ENCODE measurements at places on chromosomes 5 and 9. TPM values are rescaled to one million over a fixed set of nuclear protein-coding genes. Genes with fewer than 3 reads are reported as not detected.

GRCh38 chr9:74498621-74499095, 1.5 kb downstream of the RORB start:
- peak; percentile 74 for DNase-seq

The C5orf47 gene
- not detected for total RNA-seq

- no peak for DNase-seq
These were observed 214.7 kb downstream of the FBXL17 start for GRCh38 chr5:108167174-108167573.

- DNase-seq, result no peak
These were observed 35.5 kb downstream of the DDX46 start for GRCh38 chr5:134794082-134794481.

The LAMC3 gene
- 0.29 TPM for total RNA-seq

GRCh38 chr5:168096525-168096924, 194.9 kb upstream of the WWC1 start:
- DNase-seq, result no peak

The ZNF454 gene
- total RNA-seq, result 3.4 TPM

GRCh38 chr5:96297290-96297689, 135.8 kb downstream of the PCSK1 start:
- DNase-seq, result no peak

The N4BP3 gene
- total RNA-seq, result 1.7 TPM

DNA sequence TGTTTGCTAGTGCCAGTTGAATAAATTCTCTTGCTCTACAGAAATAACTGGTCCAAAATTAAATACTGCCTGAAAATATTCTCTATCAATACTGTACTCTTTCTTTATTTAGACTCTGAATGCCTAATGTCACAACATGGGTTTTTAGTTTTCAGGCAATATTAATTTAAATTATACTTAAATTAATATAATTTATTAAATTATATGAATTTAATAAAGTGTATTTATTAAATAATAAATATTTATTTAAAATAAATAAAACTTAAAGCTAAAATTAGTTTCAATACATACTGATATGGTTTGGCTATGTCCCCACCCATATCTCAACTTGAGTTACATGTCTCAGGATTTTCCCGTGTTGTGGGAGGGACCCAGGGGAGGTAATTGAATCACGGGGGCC, 146.0 kb downstream of the PRR16 start:
- no peak for DNase-seq

DNA sequence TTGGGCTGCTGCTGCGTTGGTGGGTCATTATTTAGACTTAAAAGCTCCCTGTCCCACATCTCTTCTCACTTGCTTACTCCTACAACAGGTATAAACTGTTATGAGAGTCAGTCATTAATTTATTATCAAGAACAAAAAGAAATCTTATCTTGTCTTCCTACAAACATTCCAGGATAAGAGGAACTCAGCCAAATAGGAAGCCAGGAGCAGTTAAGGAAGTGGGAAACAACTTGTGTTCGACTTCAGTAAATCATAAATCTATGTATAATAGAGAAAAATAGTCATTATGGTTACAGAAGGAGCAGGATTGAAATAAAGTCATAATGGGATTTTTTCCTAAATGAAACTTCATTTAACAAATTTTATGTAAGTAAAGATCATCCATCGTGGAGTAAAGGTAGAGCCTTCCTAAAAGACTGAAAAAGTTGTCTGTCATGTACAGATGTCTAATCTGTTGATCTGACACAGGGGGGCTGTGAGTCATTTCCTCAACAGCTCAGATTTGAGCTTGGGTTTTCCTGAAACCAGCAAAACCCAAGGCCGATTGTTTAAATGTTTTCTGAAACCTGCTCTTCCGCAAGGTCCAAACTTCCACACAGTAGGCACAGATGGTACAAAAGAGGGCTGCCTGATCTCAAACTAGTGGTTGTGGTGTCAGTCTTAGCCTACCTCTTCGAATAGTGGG, 25.3 kb upstream of the LRRTM2 start:
- DNase-seq, result no peak

The EXOC3 gene
- total RNA-seq, result 54.2 TPM

GRCh38 chr5:81428861-81429260, 34.9 kb upstream of the ACOT12 start:
- DNase-seq, result no peak

DNA sequence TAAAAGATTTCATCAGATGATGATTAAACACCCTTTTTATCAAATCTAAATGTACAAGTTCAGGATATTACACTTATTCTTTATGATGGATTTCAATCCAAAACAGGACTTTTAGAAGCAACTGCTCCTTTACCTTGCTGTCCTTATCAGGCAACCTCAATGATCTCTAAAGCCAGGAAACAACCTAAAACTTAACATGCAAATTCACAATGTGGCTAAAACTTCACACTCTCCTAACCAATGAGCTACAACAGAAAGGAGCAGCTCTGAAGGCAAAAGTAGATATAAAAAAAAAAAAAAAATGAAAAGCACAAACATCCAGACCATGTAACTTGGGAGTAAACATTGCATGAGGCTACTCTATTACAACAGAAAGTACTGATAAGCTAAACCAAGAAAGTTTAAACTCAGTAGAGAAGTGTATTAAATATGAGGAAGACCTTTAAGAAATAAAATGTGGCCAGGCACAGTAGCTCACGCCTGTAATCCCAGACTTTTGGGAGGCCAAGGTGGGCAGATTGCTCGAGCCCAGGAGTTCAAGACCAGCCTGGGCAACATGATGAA, 22.9 kb downstream of the SLC25A51 start:
- DNase-seq, result no peak

- no peak for DNase-seq
These were observed 7.2 kb downstream of the SLC6A3 start for GRCh38 chr5:1437876-1438559.

DNA sequence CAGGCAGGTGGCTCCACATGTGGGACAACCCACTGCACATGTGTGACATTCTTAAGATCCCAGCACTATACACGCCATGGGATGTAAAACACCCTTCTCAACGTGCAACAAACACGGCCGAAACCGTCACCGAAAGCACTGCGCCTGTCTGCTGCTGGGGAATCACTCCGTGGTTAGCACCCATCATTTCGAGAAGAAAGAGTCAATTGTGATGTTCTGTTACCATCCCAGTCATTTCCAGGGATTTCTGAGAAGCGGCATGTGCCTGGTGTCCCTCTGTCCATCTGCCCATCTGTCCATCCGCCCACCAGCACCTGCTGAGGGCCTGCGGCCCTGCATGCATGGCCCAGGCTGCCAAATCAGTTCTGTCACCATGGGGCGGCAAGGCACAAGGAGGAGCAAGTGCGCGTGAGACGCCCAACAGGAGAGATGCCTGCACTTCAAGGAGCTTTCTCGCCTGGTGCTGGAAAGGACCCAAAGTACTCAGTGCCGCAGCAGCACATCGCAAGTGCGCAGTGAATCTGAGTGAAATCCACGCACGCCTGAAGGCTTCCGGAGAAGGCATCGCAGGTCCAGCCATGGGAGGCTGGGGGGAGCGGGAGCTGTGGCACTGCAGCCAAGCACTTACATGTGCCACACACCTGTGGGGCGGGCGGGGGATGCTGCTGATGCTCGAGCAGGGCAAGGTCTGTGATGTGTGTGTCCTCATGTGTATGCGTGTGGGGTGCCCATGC, 38.0 kb downstream of the VAV2 start:
- DNase-seq, result no peak

DNA sequence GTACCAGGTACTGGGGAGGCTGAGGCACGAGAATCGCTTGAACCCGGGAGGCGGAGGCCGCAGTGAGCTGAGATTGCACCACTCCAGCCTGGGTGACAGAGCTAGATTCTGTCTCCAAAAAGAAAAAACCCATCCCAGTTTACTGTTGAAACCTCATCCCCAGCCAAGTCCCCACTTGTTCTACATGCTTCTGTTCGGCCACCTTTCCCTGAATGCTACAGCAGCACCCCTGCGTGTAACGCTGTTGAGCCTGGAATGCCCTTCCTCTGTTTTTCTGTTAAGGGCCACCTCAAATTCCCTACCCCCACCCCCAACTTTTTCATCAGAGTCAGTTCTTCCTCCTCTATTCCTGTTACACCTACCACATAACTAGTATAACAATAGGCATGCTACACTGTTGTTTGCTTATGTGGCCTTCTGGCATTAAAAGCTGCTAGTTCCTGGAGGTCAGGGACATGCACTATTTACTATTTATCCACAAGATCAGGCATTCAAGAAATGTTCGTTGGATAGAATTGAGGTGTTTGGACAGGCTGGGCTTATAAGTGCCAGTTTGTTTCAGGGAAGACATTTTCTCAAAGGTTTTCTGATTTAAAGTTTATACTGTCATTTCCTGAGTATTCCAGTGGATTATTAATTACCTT, 47.1 kb upstream of the C5orf47 start:
- no peak for DNase-seq

GRCh38 chr5:10250806-10251276, 761 bp downstream of the CCT5 start:
- DNase-seq, result no peak

The SPATA31A3 gene
- not detected for total RNA-seq

The IFNA6 gene
- not detected for total RNA-seq

The SYK gene
- total RNA-seq, result 13.2 TPM

GRCh38 chr9:114112778-114113584, 13.9 kb upstream of the KIF12 start:
- DNase-seq, result peak; percentile 97

The TOR4A gene
- 5.3 TPM for total RNA-seq

GRCh38 chr9:136584934-136585333, 39.1 kb upstream of the NOTCH1 start:
- no peak for DNase-seq

DNA sequence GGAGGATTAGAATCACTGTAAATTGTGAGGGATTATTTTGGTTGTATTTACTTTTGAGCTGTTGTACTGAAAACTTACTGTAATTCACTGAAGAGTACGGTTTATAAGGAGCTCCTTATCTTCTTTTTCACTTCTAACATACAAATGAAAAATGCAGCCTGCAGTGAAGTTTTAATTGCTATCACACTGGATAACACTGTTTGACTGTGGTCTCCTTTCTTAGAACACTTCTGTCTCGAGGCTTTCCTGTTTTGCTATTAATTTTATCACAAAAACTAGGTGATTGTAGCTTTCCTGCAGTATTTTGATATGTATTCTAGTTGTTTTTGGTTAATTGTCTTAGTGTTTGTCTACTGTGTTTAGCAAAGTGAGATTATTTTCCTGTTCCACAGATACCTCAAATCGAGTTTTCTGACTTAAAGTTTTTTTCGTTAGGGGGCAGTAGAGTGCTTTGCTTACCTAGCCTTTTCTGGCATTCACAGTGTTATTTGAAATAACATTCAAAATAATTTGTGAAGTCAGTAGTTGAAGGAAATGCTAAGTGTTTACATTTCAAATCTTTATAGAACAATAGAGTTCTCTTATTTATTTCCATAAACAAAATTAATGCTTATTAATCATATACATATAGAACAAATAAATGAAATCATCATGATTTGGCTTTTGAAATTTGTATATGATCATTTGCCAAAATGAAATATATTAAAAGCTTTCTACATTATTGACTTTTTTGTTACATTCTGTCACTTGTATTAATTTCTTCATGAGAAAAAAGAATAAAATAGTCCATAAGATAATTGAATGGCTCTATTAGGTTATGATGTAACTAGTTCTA, 52.9 kb downstream of the COMMD10 start:
- no peak for DNase-seq

The ZSWIM6 gene
- 14.0 TPM for total RNA-seq

The PCDHB9 gene
- total RNA-seq, result 5.3 TPM

GRCh38 chr9:13447843-13448422, 168.4 kb upstream of the MPDZ start:
- no peak for DNase-seq

The FSTL4 gene
- total RNA-seq, result not detected

- DNase-seq, result no peak
These were observed 539 bp downstream of the ARRDC3 start for GRCh38 chr5:91382530-91383026.

DNA sequence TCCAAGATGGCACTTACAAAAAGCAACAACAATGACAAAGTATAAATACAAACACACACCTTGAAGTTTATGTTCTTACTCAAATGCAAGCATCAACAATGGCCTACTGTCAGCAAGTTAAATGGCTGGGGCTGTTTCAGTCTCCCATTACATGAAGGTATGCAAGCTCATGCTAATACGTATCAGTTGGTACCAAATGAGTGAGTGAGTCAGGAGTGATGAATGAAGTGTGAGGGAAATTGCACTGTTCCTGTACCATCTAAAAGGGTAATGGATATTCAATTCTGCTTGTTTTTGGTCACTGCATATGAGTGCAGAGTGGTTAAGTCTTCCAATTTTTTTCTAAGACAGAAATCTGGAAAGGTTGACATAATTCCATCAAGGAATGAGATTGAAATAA, 964.9 kb downstream of the MAT2B start:
- no peak for DNase-seq

GRCh38 chr5:72817076-72817481, 618 bp downstream of the TNPO1 start:
- peak; percentile 88 for DNase-seq

DNA sequence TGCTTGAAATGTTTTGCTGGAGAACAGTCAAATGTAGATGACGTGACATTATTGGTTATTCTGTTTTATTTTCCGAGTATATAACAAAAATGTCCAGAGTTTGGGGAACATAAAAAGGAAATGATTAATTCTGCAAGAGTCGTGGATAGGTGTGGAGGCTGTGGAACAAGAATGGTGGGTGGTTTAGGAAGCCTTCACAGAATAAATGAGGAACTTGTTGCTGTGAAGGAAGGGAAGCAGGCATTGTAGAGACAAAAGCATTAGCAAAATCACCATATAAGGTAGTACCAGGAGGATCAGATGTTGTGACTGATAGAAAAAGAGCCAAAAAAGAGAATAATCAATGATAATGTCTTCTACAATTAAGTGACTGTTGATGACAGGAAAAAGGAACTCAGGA, 66.2 kb upstream of the CNTLN start:
- DNase-seq, result no peak

The SHOC1 gene
- total RNA-seq, result not detected

GRCh38 chr9:96100385-96101300, 201.3 kb downstream of the HSD17B3 start:
- no peak for DNase-seq

DNA sequence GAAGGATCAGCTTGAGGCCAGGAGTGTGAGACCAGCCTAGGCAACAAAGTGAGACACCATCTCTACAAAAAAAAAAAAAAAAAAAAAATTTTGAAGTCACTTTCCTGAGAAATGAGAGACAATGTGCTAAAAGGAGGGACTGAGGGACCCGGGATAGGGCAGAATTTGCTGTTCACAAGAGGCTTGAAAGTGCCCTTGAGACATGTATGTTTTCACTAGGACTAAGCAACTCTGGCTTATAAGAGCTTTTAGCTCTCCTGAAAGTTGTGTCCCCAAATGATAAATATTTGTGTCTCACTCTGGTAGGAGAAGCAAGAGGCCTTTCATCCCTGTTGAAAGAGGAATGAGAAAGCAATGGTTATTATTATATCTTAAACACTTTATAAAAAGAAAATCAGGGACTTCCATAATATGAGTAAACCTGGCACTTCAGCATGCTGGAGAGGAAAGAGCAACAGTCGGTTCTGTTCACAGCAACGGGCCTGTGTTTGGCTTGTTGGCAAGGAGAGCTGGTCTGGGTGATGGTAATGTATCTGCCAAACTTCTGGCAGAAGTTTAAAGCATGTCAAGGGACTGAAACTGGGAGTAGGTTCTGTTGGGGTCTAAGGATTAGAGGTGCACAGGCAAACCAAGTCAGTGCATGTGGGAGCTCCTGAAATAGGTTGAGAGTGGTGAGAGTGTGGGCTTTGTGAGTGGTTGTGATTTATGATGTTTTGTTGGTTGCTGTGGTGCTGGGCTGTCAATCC, 32.2 kb downstream of the ENTREP1 start:
- DNase-seq, result no peak

- no peak for DNase-seq
These were observed 3.9 kb downstream of the BNC2 start for GRCh38 chr9:16866587-16866986.
